ENCODE measurements at places on chromosomes 7 and 10. TPM values are rescaled to one million over a fixed set of nuclear protein-coding genes. Genes with fewer than 3 reads are reported as not detected.

The SLC13A4 gene
- total RNA-seq, result not detected

The DOCK1 gene
- total RNA-seq, result 45.5 TPM

The LIPJ gene
- not detected for total RNA-seq

The RUFY2 gene
- total RNA-seq, result 31.2 TPM

The CYP3A7 gene
- not detected for total RNA-seq

DNA sequence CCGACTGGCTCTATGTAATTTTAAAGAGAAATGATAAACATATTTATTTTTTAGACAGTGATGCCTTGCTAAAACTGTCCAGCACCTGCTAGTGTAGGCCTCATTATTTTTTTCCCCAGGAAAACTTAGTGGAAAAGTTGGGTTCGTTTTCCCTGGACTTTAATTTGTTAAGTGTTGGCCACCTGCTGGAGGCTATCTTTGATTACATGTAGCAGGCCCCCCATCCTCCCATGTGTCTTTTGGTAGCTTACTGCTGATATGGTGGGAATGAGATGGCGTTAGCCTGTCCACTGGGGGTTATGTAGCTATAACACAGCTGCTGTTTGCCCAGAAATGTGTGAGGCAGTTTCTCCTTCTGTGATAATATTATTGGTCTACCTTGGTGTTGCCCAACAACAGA lies 265.0 kb downstream of the SORCS3 start:
- no peaks in the 10 kb centered on the region for H3K4me1 ChIP-seq
- DNase-seq, result no peak
- no peak overlapping the region for H3K27ac ChIP-seq

- H3K4me1 ChIP-seq, result peaks cover 15% of the 10 kb centered on the region
- H3K36me3 ChIP-seq, result no peaks in the 10 kb centered on the region
- no peak overlapping the region for H3K27ac ChIP-seq
- DNase-seq, result no peak
These were observed 130.2 kb downstream of the KCNMA1 start for GRCh38 chr10:77507291-77507880.

- no peak for DNase-seq
- peaks cover 94% of the 10 kb centered on the region for H3K36me3 ChIP-seq
These were observed 291.4 kb downstream of the USP6NL start for GRCh38 chr10:11319990-11320602.

GRCh38 chr7:24457219-24457558 lies 116.1 kb upstream of the PALS2 start:
- no peaks in the 10 kb centered on the region for H3K27me3 ChIP-seq
- no peak overlapping the region for H3K4me3 ChIP-seq
- no peak for DNase-seq

GRCh38 chr7:105044449-105045070 lies 30.6 kb downstream of the KMT2E start:
- peaks cover 76% of the 10 kb centered on the region for H3K4me1 ChIP-seq
- peak overlapping the region; percentile 79 for H3K27ac ChIP-seq
- no peak overlapping the region for H3K4me3 ChIP-seq

DNA sequence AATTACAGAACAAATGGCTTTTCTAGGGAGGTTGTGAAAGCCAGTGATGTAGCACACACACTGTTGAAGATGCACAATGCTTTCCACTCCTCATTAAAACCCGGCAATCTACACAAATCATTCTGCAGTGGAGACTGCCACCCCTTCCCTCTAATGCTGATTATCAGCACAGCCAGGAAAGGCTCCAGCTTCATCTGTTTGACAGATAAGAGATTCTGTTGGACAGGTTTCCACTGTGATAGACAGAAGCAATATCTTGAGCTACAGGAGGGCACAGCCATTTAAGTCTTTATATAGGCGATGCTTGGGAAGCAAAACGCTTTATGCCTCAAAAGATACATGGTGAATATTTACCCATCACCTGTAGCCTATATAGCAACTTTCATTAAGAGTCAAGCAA lies 555.6 kb downstream of the GLRX3 start:
- H3K27me3 ChIP-seq, result no peaks in the 10 kb centered on the region
- no peaks in the 10 kb centered on the region for H3K36me3 ChIP-seq
- no peak overlapping the region for H3K4me3 ChIP-seq
- H3K4me1 ChIP-seq, result no peaks in the 10 kb centered on the region
- DNase-seq, result no peak

DNA sequence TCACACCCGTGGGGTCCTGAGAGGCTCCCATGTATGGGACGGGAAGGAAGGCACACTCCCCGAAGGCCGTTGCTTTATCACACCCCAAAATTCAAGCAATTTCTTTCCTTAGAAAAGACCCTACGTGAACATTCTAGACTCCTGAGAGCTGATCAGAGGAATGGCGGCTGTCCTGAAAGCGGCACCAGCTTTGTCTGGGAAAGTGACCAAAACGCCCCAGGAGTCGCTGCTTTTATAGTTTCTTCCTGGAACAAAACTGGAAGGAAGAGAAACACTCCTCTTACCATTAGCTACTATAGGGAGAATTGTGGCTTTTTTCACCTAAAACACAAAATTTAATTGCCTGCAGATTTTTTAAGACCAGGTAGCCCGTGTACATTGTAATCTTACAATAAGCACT lies 261.8 kb upstream of the RNF32 start:
- no peaks in the 10 kb centered on the region for H3K27me3 ChIP-seq
- H3K27ac ChIP-seq, result no peak overlapping the region
- no peaks in the 10 kb centered on the region for H3K36me3 ChIP-seq
- peaks cover 8% of the 10 kb centered on the region for H3K4me1 ChIP-seq

GRCh38 chr7:30648744-30649540 lies 33.3 kb downstream of the CRHR2 start:
- no peak overlapping the region for H3K27ac ChIP-seq
- DNase-seq, result no peak
- H3K36me3 ChIP-seq, result peaks cover 13% of the 10 kb centered on the region
- H3K4me3 ChIP-seq, result no peak overlapping the region
- H3K27me3 ChIP-seq, result no peaks in the 10 kb centered on the region

DNA sequence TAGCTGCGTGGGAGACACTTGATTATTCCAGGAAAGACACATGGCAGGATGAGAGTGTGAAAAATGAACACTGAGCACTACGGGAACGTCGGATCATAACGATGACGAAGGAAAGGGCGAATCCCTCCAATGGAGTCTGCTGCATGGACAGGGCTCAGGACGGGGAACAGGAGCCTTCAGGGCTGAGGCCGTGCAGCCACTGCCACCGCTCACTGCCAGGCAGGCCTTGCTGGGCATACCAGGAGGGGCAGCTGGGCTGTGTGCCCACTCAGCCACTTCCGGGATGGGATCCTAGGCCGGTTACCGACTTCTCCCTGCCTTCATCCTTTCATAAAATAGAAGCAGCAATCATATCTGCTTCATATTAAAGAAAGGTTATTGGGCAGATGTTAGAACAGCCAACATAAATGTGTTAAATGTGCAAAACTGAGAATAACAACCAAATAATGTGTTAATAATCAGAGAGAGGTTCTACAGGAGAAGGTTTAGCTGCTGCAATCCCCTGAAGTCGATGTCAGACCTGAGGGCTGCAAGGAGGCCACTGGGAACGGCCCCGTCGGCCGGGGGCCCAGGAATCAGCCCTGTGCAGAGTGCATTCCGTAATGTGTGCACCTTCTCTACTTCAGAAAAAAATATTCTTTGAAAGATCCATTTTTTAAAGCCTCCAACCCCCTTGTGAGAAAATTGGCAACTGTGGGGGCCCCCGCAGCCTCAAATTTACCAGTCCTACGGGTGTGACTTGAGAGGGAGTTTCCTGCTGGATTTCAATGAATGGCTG lies 63.6 kb downstream of the ADARB2 start:
- H3K4me1 ChIP-seq, result no peaks in the 10 kb centered on the region
- DNase-seq, result no peak
- no peaks in the 10 kb centered on the region for H3K36me3 ChIP-seq

GRCh38 chr10:103872137-103872931 lies 17.0 kb upstream of the SH3PXD2A start:
- no peaks in the 10 kb centered on the region for H3K4me1 ChIP-seq
- no peak overlapping the region for H3K4me3 ChIP-seq
- H3K36me3 ChIP-seq, result no peaks in the 10 kb centered on the region
- no peaks in the 10 kb centered on the region for H3K27me3 ChIP-seq

- no peak overlapping the region for H3K27ac ChIP-seq
- no peaks in the 10 kb centered on the region for H3K36me3 ChIP-seq
- H3K27me3 ChIP-seq, result no peaks in the 10 kb centered on the region
- no peak for DNase-seq
- no peak overlapping the region for H3K4me3 ChIP-seq
These were observed 256.5 kb upstream of the PPP2R2D start for GRCh38 chr10:131644289-131644688.

DNA sequence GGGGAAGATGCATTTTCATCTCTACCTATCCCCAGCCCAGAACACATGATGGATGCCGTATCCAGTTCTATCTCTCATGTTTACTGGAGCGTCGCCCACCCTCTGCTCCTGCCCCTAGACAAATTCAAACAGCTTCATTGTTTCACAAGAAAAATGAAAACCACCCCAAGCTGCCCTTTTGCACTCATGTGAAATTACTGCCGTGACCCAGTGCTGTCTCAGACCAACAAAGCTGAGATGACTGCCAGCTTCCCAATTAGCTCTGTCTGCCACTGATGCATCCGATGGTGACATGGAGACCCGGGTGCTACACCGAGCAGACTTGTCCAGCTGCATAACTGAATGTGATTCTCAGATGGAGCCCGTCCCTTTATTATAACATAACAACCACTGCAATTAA lies 67.7 kb downstream of the FOXI2 start:
- H3K27me3 ChIP-seq, result no peaks in the 10 kb centered on the region
- H3K4me3 ChIP-seq, result no peak overlapping the region
- no peaks in the 10 kb centered on the region for H3K4me1 ChIP-seq
- DNase-seq, result no peak
- H3K36me3 ChIP-seq, result no peaks in the 10 kb centered on the region

GRCh38 chr7:15906436-15906835 lies 220.0 kb upstream of the MEOX2 start:
- H3K4me3 ChIP-seq, result no peak overlapping the region
- DNase-seq, result no peak
- H3K4me1 ChIP-seq, result no peaks in the 10 kb centered on the region

DNA sequence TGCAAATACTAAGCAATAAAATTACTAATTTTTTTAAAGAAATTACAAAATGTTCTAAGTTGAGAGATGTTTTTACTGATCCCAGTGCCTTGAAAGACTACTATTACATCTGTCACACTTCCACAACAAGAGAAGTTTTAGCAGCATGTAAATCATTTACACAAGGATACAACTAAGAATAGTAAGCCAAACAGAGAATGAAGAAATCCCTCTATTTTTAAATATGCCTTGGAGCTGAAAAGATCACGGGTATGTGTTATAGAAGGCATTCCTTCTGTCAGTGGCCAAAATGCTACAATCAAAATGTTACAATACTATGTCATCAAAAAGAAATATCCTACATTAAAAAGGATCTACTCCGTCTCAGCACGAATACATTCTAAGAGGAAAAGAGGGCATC lies 52.6 kb downstream of the LARP4B start:
- no peak for DNase-seq
- H3K27ac ChIP-seq, result no peak overlapping the region
- no peaks in the 10 kb centered on the region for H3K27me3 ChIP-seq
- H3K36me3 ChIP-seq, result peaks cover 88% of the 10 kb centered on the region

DNA sequence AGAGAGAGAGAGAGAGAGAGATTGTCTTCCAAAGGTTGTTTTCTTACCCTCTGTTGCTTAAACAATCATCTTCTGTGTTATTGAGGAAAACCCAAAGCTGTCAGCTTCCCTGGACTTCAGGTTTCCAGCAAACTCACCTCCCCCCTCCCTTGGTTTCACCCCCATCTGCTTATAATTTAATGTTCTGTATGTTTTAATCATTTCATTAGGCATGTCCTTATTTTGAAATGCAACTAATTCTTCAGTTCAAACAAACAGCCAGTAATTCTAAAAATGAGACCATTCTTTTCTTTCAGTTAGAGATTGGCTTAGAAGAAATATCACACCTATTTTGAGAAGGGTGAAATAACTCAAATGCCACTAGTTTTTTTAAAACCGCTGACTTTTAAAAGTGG lies 102.9 kb downstream of the FAM204A start:
- H3K36me3 ChIP-seq, result no peaks in the 10 kb centered on the region
- DNase-seq, result no peak
- H3K4me3 ChIP-seq, result no peak overlapping the region
- H3K27ac ChIP-seq, result no peak overlapping the region

GRCh38 chr7:113561446-113561845 lies 357.4 kb downstream of the PPP1R3A start:
- H3K27ac ChIP-seq, result no peak overlapping the region
- no peaks in the 10 kb centered on the region for H3K36me3 ChIP-seq
- H3K4me1 ChIP-seq, result no peaks in the 10 kb centered on the region
- H3K27me3 ChIP-seq, result no peaks in the 10 kb centered on the region

DNA sequence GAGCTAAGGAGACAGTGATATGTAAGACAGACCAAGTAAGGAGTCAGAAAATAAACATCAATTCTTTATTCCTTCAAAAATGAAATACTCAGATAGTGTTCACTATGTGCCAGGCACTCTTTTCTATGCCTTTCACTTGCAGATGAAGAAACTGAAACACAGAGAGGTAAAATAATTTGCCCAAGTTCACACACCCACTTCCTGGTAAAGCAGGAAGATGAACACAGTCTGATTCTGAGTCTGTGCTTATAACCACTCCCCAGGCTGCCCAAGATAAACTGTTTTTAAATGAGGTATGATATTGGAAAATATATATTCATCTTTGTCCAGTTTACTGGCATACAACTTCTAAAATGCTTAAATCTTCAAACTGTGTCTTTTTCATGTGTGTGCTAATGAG lies 294.4 kb upstream of the NPVF start:
- no peak overlapping the region for H3K27ac ChIP-seq
- no peaks in the 10 kb centered on the region for H3K4me1 ChIP-seq
- no peak overlapping the region for H3K4me3 ChIP-seq
- H3K27me3 ChIP-seq, result no peaks in the 10 kb centered on the region
- DNase-seq, result no peak
- no peaks in the 10 kb centered on the region for H3K36me3 ChIP-seq

- no peaks in the 10 kb centered on the region for H3K27me3 ChIP-seq
- H3K36me3 ChIP-seq, result peaks cover 11% of the 10 kb centered on the region
- peaks cover under 1% of the 10 kb centered on the region for H3K4me1 ChIP-seq
These were observed 66.2 kb upstream of the PDGFA start for GRCh38 chr7:585873-586272.

All from stomach (tissue), 19 donors.